ENCODE measurements at places on chromosomes 6 and 20.

DNA sequence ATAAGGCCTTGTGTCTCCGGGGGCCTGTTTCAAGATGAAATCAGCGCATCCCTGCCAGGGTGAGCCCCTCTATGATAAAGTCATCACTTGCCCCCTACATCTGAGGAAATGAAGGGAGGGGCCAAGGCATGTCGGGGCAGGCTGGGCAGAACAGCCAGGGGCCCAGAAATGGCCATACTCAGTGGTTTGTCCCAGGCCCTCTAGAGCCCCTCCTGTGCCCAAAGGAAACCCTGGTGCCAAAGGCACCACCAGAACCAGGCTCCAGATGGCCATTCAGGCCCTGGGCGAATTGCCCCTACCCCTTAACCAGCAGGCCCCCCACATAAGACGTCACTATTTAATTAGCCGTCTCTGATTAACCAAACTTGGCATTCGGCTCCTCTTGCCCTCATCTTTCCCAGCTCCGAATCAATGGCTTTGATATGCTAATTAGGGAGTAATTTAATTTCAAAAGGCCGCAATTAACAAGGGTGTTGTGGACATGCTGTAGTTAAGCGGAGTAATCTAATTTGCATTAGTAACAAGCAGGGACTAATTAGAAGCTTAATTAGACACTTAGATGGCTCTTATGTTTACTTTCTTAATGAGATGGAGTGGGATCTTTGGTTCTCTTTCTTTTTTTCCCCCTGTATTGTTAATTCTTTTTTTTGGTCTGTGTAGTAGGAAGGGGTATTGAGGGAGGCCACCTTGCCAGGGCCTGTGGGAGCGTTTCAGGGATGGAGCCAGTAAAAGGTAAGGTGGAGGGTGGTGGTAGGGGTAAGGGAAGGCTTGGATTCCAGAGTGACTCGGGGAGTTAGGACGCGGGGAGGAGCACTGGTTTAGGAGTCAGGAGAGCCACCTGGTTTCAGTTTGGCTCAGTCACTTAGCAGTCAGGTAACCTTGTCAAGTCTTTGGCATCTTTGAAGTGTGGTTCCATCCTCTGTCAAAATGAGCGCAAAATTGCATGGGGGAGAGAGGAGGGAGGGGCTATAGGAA, 9.4 kb downstream of the FOXP4 start:
- DNase-seq: no peak

- DNase-seq: no peak
These were observed 22.0 kb downstream of the PTPN1 start for GRCh38 chr20:50532221-50532620.

DNA sequence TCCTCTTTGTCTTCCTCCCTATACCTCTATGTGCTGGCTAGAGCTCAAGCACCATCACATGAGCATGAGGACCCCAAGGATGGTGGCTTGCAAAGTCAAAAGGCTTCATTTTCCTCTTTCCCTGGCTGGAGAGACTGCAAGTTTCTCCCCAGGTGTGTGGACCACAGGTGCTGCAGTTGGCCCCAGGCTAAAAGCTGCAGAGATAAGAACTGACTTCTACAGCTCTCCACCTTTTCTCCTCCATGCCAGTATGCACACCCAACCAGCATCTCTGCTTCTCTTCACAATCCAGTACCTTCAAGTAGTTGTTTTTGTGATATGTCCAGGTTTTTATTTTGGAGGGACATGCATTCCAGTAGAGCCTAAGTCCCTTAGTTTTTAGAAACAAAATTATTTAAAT, 29.1 kb downstream of the PRKN start:
- no peak for DNase-seq

DNA sequence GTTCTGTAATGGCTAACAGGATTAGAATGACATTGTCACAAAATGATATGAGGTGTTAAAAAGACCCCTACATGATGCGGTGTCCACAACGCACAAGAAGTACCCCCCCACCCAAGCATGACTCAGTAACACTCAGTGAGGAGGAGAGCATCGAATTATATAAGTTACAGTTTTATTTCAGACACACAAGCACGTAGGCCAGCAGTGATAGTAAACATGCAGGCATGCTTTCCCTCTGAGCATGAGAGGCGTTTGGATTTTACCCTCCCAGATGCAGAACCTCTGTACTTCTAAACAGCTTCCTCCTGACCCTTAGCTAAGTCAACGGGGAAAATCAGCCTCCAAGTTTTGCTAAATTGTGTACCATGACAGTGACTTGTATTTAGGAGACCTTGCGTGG, 23.9 kb downstream of the GNAS start:
- no peak for DNase-seq

- no peak for DNase-seq
These were observed 203.6 kb downstream of the ERMARD start for GRCh38 chr6:169954977-169955376.

DNA sequence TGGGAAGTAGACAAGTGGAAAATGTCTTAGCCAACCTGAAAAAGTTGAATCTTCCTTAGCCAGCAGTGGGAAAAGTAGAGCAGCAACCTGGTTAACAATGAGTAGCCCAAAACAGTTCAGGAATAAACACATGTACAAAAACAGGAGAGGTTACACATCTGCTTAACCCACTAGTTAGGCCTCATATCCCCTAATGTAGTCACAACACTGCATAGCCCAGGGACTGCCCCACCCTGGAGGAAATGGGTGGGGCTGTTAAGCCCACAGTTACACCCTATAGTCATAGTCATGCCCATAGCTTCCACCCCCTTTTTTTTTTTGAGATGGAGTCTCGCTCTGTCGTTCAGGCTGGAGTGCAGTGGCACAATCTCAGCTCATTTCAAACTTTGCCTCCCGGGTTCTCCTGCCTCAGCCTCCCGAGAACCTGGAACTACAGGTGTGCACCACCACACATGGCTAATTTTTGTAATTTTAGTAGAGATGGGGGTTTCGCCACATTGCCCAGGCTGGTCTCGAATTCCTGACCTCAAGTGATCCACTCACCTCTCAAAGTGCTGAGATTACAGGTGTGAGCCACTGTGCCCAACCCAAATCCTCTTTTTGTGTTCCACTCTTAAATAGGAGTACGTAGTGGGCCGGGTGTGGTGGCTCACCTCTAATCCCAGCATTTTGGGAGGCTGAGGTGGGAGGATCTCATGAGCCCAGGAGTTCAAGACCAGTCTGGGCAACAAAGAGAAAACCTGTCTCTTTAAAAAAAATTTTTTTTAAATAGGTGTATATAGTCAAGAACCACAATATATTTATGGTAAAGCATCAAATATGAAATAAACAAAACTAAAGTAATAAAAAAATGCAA, 24.5 kb downstream of the ILRUN start:
- peak; percentile 91 for DNase-seq

- peak; percentile 47 for DNase-seq
These were observed 83.0 kb downstream of the YTHDF1 start for GRCh38 chr20:63132715-63133471.

DNA sequence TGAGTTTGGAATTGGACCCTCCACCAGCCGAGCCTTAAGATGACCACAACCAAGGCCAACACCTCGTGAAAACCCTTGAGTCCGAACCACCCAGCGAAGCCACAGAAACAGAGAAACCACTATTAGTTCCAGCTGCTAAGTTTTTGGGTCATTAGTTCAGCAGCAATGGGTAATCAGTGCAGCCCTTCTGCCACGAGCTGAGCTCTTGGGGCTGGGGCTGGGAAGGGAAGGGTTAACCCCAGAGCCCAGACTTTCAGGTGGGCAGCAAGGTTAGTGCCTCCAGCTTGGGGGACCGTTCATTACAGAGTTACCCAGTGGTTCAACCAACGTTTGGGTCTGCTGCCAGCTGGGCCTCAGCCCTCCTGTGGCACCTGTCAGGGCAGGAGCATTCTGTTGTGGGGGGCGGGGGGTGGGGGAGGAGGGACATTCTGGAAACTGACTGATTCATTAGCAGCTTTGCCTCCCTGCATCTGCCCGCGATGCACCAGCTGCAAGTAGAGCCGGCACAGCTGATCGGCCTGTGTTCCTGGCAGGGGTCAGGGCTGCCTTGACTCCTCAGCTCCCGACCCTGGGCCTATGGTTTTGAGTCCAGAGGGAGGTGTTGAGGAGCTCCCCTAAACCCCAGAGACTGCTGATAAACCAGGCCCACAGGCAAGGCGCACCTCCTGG, 52.7 kb downstream of the TGM2 start:
- DNase-seq: peak; percentile 48

DNA sequence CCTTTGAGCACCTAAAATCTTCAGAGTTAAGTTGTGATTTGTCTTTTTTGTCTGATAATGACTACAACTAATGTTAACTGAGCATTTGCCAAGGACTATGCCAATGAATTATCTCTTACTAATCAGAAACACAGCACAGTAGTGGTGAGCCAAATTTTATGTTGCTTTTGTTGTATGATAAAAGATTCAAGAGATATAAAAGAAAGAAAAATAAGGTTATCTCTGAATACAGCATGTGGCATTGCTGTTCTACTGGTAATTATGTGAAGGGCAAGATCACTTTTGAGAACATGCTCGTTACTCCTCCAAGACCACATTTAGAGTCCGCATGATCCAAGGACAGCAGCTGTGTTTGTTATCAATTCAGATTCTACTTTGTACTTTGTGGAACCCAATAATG, 133.4 kb upstream of the MYLIP start:
- no peak for DNase-seq

GRCh38 chr20:24340933-24341332, 128.5 kb upstream of the SYNDIG1 start:
- DNase-seq: no peak

DNA sequence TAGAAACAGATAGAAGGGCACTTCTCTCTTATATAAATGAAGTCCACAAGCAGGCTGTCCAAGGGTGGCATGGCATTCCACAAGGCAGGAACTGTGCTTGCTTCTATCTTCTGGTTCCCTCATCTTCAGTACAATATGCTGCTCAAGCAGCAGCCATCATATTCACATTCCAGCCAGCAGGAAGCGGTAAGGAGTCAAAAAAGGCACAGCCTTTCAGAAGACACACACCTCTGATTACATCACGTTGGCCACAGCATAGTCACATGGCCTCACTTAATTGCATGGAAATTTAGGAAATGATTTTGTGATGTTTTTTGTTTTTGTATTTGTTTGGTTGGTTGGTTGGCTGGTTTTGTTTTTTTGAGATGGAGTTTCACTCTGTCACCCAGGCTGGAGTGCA, 19.0 kb downstream of the REM1 start:
- no peak for DNase-seq

- peak; percentile 78 for DNase-seq
These were observed 1.4 kb downstream of the PHF20 start for GRCh38 chr20:35773154-35773751.

GRCh38 chr6:110720066-110720465, 95.2 kb downstream of the CDK19 start:
- no peak for DNase-seq

DNA sequence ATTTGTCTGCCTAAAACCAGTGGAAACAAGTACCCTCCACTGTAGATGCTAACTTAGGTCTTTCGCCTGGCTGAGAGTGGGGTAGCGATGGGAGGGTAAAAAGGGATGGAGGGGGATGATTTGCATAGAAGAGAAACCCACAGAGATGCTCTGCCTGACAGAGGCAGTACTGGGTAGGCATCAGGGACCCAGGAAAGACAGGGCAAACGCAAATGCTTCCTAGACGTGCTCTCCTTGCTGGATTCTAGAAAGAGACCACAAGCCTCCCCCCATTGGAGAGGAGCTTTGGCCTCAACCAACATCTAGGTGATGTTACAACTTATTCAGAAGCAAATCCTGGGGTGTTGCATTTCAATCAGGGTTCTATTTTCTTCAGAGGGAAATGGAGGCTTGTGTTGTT, 3.2 kb downstream of the OLIG3 start:
- DNase-seq: no peak

DNA sequence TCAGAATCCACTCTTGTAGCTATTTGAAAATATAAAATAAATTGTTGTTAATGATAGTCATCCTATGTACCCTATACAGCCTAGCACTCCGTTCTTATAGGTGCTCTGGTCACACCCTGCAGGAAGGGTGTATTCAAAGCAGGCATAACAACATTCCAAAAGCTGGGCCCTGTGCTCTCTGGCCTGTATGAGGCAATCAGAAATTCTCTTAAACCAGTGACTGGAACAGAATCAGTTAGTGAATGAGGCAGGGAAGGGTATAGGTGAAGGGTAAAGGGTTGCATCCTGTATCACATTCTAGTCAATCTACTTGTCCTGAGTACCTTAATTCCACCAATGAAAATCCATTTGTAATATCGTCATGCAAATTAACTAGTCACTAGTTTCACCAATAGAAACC, 154.5 kb upstream of the ZNF217 start:
- DNase-seq: no peak

- no peak for DNase-seq
These were observed 338.2 kb upstream of the PREP start for GRCh38 chr6:105740946-105741645.

- no peak for DNase-seq
These were observed 140.7 kb upstream of the BMP2 start for GRCh38 chr20:6626805-6627204.

GRCh38 chr6:166760288-166760687, 133.2 kb upstream of the RPS6KA2 start:
- DNase-seq: peak; percentile 84

DNA sequence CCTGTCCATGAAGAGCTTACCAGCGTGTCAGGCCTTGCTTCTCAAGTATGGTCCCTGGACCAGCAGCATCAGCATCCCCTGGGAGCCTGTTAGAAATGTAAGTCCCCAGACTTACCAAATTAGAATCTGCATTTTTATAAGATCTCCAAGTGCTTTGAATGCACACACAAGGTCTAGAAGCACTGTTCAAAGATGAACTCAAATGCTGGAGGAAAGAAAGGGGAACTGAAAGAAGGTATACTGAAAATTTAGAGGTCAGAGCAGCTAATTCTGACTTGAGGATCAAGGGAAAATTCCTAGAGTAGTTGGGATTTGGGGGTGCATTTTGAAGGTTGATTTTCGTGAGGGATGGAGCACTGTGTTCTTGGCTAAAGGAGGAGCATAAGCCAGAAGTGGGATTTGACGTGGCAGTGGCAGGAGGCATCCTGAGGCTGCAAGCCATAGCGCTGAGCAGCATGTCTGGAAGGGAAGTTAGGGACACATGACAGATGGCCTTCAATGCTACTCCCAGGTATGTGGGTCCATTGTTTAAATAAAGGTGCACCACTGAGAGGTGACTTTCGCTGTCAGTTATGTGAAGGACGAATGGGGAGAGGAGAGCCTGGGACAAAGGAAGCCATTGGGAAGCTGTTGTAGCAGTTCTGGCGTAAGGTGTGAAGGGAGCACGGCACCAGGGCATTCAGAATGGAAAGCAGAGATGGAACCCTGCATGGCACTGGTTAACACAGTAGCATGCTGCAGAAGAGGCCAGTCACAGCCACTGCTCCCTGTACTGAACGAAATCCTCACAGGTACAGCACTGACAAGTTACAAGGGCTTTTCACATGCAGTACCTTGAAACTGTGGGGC, 36.2 kb downstream of the ARMC2 start:
- DNase-seq: no peak

- no peak for DNase-seq
These were observed 131.1 kb upstream of the ARMC2 start for GRCh38 chr6:108716801-108717791.
